ENCODE measurements at places on chromosomes 2 and 18.

DNA sequence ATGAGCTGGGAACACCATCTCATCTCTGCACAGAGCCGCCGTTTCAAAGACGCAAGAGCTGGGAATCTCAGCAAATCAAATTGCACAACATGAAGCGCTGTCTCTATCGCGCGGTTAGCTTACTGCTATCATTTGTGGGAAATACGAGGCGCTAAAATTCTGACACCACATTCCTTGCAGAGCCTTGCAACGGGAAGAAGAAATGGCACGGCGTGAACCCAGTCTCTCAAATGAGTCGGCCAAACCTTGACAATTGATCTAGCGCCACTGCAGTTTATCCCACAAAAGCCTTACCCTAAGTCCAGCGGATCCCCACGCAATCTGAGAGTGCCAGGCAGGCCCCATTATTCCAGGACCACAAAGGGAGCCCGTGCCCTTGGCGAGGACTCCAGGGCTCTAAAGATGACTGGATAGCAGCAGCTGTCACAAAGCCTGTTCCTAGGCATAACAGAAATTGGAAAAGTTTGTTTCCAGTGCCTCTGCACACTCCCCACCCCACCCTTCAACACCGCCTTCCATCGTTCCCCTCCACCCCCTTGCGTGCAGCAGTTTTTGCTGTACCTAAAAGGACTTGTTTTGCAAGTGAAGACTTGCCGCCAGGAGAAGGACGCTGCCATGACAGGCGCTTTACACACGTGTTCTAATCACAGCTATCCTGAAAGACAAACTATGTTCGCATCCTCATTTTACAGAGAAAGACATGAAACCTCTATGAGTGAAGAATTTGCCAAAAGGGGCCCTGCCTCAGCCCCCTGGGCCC is 252.4 kb downstream of the EIPR1 start:
- no peak for DNase-seq

DNA sequence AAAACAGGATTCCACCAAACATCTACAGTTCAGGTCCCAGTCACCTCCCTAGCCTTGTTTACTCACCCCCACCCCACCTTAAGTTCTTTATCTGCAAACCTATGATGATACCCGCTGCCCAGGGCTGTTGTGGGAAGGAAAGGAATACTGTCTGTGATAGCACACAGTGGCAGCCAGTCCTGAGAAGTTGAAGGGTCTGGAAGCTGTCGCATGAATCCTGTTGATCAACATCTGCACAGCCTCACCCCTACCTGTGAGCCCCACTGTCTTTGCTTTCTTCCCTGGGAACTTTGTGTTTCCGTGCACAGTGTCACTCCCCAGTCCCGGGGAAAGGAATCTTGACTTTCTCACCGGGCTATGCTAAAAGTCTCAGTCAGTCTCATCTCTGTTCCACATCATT is 160.7 kb upstream of the EPAS1 start:
- no peak for DNase-seq

DNA sequence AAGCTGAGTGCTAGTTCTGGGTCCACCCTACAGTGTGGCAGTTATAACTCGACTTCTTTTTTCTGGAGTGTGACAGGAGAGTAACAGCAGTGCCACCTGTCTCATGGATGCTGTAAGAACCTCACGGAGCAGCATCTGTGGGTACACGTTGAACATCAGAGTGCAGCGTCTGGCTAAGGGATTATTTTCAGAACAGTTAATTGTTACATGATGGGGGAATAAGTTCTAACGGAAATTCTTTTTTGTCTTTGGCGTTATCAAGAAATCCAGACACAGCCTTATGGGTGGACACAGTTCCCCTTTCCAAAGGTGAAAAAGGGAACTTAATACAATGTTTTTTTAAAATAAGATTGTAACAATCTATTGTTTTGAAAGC is 28.3 kb upstream of the TOGARAM2 start:
- DNase-seq, result no peak

DNA sequence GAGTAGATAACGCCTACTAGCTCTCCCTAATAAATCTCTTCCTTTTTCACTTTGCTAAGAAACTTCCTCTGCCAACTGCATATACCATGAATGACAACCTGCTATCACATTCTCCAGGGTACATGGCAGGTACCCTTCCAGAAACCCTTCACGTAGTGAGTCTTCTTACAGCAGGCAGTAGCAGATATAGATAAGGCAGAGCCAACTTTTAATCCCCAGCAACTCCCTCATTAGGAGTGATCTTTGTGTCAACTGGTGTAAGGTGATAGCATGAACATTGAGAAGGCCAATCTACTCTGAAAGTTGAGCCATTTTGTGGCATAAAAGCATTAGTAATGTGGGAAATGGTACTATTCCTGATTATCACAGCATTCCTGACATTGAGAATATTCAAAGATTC is 5.7 kb upstream of the STK17B start:
- no peak for DNase-seq

Measured in central memory CD8-positive, alpha-beta T cell (primary cell).